ENCODE measurements at places on chromosomes 13 and 19.

- no peak for DNase-seq
Observed at GRCh38 chr19:13089139-13089856, 13.4 kb downstream of the LYL1 start.

DNA sequence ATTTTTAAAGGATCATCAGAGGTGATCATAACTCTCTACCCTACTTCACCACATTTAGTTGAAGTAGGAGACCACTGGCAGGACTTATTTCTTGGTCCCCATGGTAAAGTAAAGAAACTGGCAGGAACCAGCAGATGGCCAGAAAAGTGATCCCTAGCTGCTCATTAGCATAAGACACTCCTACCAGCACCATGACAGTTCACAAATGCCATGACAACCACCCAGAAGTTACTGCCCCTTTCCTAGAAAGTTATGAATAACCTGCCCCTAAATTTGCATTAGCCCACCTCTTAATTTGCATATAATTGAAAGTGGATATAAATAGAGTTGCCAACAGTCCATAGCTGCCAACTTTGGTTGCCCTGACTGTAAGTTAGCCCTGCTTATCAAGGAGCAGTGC is 18.4 kb upstream of the RUBCNL start:
- no peak for DNase-seq

GRCh38 chr13:94053986-94054593 is 425.4 kb downstream of the DCT start:
- DNase-seq = no peak

DNA sequence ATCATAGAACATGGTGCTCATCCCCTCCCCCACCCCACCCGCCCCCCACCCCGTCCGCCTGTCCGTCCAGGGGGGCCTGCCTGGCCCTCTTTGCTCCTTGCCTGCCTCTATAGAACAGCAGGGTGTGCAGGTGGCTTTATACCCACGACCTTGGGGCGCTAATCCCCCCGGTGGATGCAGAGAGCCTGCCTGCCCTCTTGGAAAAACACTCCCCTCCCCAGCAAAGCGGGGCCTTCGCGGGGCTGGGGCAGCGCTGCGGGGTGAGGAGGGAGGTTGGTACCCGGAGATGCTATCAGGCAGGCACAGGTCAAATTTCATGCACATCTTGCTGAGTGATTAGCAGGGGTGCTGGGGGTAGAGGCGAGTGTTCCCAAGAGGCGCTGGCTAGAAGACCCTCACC is 21.9 kb downstream of the RFX1 start:
- no peak for DNase-seq

GRCh38 chr19:30854661-30855060 is 482.5 kb downstream of the ZNF536 start:
- no peak for DNase-seq

DNA sequence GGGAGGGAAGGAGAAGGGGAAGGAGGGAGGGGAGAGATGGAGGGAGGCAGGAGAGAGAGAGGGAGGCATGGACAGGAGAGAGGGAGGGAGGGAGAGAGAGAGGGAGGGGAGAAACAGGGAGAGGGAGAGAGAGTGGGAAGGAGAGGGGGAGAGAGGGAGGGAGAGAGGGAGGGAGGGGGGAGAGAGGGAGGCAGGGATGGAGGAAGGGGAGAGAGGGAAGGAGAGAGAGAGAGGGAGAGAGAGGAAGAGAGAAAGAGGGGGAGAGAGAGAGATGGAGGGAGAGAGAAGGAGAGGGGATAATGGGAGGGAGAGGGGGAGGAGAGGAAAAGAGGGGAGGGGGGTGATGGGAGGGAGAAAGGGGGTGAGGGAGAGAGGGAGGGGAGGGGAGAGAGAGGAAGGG is 86.8 kb upstream of the VSTM2B start:
- DNase-seq = no peak

DNA sequence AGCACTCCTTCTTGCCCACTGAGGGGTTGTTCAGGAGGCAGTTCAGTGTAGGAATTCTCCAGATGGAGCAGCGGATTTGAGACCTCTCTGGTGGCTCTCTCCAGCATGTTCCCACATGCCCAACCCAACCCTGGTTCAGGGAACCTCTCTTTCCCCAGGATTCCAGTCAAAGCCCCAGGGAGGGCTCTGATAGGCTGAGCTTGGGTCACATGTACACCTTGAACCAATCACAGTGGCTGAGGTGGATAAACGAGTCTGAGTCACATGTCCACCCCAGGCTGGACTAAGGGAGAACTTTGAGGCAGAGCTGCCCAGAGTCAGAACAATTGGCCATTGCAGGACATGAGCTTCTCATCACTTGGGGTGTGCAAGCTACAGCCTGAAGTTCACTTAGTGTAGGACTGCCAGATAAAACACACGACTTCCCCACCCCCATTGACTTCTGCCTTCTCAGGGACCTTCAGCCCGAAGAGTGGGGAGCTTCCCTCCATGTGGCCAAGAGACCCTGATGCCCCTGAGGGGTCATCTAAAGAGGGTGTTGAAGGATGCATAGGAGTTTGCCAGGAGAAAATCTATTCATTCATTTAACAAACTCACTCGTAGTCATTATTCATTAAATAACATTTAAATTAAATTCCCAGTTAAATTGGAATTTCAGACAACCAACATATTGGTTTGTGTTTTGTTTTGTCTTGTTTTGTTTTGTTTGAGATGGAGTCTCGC is 4.0 kb upstream of the MAST3 start:
- DNase-seq = peak; percentile 59

GRCh38 chr19:29090783-29091526 is 122.0 kb downstream of the UQCRFS1 start:
- no peak for DNase-seq

DNA sequence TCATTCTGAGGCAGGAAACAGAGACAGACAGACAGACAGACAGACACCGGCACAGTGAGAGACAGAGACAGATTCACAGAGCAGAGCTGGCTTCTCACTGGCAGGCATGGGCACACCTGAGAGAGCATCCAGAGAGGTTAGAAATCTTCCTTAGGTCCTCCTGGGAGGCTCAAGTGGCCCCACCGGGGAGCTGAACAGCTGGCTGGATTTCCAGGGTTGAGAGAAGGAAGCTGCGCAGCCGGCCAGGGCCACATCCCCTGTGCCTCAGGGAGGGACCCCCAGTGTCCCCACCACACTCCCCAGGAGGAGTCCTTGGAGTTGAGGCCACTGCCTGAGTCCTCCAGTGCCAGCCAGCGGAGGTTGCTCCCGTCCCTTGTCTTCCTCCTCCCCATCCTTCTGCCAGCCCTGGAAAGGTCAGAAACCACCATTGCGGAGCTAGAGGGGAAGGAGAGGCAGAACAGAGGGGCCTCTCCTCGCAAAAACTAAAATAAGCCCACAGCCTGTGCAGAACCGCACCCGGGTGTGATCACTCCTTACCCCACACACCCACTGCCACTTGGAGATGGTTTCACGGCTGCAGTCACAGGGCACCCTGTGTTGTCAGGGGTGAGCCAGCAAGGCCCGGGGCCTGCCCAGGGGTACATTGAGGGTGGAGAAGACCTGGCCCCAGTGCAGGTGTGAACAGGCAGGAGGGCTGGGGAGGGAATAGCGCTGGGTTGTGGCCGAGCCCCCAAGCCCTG is 4.2 kb downstream of the FFAR3 start:
- no peak for DNase-seq

GRCh38 chr13:65264066-65264465 is 1966.1 kb downstream of the PCDH9 start:
- no peak for DNase-seq

GRCh38 chr19:9523885-9524474 is 14.5 kb downstream of the ZNF426 start:
- no peak for DNase-seq

GRCh38 chr19:51181377-51181912 is 39.3 kb downstream of the SIGLEC7 start:
- no peak for DNase-seq

DNA sequence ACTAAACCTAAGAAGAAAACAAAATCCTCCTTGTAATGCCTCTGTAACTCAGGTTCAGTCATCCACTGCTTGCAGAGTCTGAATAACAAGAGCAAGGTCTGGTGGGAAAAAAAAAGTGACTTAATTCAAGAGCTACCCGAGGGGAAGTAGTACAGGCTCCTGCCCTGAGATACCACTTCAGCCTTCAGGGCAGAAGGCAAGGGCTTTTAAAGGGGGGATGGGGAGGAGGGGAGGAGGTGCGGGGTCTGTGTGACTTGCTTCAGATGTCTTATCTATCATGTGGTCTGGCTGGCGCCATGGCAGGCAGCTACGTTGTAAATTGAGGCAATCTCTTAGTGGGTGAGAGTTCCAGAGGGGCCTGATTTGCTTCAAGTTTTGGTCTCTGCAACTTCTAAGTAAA is 66.7 kb downstream of the LRRC63 start:
- DNase-seq = no peak

DNA sequence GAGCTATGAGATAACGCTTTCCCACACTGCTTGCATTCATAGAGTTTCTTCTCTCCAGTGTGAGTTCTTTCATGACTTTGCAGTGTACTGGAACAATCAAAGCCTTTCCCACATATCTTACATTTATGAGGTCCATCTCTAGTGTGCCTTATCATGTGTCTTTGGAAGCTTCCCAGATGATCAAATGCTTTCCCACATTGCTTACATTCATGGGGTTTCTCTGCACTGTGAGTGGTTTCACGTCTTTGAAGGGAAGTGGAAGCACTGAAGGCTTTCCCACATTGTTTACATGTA is 14.9 kb upstream of the ZNF442 start:
- no peak for DNase-seq

DNA sequence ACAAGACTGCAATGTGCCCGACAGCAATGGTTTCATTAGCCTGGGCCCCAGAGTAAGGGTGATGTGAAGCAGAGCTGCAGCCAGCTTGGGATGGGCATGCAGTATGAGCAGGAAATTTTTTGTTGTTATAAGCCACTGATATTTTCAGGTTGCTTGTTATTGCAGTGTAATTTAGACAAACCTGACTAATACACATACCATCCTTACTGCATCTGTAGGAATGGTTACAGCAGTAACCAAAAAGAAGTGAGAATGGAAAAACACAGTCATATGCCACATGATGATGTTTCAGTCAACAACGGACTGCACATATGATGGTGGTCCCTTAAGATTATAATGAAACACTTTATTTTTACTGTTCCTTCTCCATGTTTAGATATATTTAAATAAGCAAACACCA is 8.6 kb upstream of the POMP start:
- no peak for DNase-seq

DNA sequence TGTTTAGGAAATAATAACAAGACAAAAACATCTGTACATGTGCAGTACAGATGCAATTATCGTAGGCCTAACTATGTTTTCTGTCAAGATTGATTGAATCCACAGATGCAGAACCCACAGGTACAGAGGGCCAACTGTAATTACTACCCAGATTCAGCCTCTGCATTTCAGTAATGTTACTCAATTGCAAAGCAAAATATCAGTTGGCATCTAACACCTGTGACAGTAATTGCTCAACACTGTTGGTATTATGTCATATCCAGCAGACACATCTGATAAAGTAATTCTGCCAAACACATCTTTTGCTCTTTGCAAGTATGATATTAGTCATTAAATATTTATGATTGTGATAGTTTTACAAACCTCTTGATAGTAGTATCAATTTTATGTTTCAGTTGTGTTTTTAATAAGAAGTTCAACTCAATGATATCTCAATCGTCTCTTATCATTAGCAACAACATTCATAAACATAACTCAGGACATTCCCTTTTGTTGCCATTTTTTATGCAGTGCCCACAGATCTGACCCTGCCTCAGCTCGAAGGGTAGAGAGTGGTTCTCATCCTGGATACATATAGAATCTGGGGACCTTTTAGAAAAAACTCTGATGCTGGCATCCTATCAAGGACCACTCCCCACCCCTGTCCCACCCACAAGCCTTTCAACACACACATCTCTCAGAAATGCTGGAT is 104.7 kb downstream of the MYCBP2 start:
- DNase-seq = no peak

GRCh38 chr13:39682310-39682709 is 26.8 kb downstream of the COG6 start:
- DNase-seq = no peak

- DNase-seq = peak; percentile 27
Observed at GRCh38 chr19:42634409-42635232, 39.9 kb upstream of the CEACAM8 start.

DNA sequence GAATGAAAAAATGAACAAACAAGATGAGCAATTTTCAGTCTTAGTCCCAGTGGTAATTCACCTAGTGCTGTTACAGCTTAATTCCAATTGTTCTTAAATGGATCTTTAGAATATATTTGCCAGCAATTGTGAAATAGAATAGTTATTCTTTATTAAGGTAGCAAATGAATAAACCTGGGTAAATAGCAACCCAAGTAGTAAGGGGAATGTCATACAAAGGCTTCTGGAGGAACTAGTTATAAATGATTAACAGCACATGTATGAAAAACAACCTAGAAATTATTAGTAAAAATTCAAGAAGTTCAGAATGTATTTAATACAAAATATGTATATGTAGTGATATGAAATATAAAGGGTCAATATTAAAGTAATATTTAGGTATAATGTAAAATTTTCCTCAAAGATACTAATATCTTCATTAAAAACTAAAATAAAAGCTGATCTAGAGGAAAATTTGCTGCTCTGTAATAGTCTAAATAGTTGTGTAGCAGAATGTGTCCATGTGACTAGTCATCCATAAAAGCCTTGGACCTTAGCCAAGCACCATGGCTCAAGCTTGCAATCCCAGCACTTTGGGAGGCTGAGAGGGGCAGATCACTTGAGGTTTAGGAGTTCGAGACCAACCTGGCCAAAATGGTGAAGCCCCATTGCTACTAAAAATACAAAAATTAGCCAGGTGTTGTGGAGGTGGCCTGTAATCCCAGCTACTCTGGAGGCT is 535.9 kb upstream of the ATXN8OS start:
- DNase-seq = peak; percentile 49

Measured in Caki2 (cell line).